IPS DF 6.9 (cell line): ENCODE measurements at places on chromosomes 7 and 10.

DNA sequence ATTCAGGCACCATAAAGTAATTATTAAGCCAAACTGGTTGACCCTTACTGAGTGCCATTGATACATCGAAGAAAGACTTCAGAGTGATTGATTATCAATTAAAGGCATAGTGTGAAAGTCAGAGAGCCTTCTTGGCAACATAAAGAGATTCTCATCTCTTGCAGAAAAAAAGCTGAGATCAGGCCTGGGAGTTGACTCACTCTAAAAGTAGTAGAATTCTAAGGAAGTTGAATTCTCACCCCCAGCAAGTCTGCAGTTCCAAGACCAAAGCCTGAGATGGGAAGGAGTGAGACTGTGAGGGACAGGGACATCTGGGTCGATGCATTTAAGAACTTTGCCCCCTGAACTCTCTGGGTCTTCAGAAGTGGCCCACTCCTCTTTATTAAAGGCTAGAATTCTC is 21.6 kb upstream of the ERCC6 start:
- no peak for DNase-seq

DNA sequence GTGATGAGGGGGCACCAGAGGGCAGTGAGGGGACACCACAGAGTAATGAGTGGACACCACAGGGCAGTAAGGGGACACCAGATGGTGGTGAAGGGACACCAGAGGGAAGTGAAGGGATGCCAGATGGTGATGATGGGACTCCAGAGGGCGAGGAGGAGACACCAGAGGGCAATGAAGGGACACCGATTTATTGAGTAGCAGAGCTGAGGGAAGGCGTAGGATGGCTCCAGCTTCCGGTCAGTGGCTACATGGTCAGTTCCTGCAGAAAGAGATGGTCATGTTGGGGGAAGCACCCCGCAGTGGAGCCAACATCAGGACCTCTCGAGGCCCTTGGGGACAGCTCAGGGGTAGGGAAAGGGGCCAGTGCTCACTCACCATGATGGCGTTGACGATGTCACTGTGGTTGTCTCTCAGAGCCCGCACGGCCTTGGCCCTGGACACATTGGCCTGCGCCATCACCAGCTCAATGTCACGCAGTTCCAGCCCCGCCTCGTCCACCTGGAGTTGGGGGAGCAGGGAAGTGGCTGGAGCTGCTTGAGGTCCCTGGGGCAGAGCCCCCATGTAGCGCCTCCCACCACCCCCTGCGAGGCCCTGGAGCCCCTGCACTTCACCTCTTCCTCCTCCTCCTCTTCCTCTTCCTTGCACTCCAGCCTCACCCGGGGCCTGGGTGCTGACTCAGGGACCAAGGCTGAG is 8.4 kb downstream of the NACAD start:
- no peak for DNase-seq

DNA sequence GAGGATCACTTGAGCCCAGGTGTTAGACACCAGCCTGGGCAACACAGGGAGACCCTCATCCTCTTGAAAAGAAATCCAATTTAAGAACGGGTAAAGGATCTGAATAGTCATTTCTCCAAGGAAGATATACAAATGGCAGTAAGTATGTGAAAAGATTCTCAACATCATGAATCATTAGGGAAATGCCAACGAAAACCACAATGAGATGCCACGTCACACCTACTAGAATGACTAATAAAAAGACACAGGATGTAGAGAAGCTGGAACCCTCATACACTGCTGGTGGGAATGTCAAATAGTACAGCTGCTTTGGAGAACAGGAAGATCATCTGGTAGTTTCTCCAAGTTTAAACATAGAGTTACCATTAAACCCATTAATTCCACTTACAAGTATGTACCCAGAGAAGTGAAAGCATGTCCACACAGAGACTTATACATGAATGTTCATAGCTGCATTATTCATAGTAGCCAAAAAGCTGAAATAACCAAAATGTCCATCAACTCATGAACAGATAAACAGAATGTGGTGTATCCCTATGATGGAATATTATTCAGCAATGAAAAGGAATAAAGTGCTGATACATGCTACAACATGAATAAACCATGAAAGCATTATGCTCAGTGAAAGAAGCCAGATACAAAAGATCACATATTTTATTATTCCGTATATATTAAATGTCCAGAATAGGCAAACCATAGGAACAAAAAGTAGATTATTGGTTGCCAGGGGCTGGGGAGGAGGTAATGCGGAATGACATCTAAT is 13.1 kb upstream of the ZMIZ2 start:
- no peak for DNase-seq

- no peak for DNase-seq
Measured at GRCh38 chr10:69445041-69445440, 6.2 kb upstream of the TSPAN15 start.

DNA sequence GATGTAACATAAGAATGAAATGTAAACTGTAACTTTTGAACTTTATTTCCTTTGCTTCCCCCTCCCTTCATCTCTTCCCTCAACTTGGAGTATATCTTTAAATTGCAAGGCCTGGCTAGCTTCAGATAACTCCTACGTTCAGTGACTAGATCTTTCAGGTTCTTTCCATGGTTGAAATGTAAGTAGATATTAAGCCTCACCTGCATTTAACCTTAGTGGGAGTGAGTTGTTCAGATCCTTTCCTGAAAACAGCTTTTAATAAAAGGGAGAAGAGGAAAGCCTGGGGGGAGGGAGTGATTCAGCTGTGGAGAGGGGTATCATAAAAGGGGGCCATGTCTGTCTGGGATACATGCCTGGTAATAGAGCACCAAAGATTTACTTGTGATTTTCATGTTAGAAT is 19.0 kb upstream of the PRPS1L1 start:
- no peak for DNase-seq

DNA sequence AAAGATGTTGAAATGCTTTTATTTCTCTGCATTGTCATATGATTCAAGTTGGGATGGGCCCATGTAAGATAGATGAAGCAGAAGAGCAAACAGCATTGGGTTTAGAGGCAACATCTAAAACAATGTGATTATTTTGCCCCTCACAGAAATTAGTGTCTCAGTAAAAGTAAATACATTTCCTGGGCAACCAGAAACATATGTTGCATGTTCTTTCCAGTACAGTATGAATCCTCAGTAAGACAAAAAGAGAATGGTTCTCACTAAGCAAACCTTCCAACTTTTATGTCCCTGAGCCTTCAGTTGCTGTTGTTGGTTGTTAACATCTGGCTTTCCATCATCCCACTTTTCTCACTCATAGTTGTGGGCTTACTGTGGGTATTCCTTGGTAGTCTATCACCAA is 222.5 kb upstream of the PRPS1L1 start:
- DNase-seq = no peak

DNA sequence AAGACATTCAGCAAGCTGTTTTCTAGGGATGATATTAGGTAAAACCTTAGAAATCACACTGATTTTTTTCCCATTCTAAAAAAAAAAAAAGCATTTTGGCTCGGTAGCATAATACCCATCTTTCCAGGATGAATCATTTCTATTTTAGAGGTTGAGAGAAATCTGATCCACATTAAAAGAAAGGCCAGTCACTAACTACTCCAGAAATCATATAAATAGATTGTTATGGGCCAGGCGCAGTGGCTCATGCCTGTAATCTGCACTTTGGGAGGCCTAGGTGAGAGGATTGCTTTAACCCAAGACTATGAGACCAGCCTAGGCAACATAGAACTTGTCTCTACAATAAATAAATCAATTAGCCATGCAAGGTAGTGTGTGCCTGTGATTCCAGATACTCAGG is 164.3 kb downstream of the BAMBI start:
- no peak for DNase-seq

DNA sequence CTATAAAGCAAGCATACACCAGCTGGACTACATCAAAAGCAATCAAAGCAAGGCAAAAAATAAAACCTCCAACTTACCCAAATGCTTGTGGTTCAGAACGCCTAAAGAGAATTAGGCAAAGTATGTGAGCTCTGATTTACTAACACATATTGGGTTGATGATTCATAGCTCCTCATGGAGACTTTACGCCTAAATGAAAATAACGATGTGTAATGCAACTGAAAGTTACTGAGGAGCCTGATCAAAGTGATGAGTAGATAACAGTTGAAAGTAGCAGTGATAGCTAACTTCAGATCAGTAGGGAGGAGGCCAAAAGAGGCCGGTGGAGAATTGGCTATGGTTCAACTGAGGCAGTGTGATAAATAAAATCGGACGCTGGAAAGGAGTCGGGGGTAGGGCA is 85.0 kb downstream of the MPP7 start:
- no peak for DNase-seq

DNA sequence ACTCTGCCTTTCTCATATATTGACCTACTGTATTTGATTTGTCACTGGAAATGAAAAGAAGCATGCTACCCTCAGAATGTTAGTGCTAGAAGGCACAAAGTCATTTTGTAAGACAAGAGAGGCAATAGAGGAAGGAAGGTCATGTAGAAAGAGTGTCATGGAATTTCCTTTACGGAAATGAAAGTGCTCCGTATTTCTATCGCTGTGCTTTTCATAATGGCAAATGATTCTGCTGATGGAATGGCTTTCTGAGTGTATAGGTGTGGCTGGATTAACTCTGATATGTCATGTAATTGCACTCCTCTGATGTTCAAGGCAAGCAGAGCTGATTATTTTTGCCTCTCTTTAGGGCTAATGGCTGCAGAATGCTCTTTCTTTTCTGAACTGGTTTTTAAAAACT is 15.5 kb upstream of the STEAP4 start:
- no peak for DNase-seq

DNA sequence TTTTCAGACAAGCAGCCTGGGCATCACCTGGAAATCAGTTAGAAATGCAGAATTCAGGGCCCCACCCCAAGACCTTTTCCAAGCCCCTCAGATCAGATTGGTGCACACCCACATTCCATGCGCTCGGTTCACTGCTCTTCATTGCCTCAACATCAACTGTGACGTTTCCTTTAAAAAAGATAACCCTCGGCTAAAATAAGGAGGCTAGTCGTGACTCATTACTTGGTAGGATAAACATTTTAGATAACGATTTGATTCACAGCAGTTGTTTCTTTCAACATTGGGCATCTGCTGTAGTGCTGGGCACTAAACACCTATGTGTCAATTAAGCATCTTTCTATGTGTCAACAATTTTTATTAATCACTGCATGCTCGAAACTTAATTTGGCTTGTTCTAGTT is 191.1 kb upstream of the LRGUK start:
- DNase-seq = no peak

GRCh38 chr10:68137171-68137570 is 27.9 kb downstream of the MYPN start:
- no peak for DNase-seq

DNA sequence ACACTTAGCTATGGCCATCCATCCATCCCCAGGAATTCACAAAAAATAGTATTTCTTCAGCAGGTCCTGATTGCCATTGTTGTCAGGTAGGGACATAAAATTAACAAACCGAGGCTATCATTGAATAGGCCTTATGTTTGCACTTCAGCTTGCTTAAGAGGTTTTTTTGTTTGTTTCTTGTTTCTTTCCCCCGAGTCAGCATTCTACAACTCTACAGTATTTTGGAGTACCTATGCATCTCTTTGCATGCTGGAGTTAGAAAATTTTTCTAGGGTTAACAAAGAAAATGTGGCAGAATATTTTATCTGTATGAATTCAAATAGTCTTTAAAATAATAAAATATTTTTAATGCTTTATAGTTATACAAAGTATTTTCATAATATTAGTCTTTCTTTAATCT is 26.3 kb downstream of the CHRM2 start:
- DNase-seq = no peak

GRCh38 chr7:28064437-28064836 is 116.2 kb downstream of the JAZF1 start:
- DNase-seq = no peak

DNA sequence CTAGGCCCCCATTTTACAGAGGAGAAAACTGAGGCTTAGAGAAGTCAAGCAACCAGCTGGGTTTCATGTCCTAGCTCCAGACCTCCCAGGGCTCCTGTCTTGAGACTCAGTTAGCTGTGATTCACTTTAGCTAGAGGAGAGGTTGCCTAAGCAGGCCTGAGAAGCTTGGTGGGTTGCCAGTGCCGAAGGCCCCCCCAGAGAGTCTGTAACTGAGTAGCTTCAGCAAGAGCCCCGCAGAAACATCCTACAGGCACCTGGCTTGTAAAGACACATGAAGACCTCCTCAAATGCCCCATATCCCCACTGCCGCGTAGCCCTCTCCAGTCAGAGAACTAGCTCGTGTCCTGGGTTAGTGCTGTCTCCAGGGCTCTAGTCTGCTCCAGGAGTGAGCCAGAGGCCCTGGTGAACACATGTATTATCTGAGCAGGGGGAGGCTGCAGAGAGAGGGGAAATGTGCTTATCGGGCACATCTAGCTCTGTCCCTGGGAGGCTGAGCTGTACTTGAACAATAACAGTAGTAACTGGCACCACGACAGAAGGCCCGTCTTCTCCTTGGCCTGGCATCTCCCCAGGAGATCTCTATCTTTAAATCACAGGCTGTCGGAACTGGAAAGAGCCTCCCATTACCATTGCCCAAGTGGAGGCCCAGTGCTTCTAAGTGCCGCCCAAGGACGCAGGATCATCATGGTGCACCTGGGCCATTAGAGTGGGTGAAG is 28.9 kb downstream of the UNC5B start:
- no peak for DNase-seq

DNA sequence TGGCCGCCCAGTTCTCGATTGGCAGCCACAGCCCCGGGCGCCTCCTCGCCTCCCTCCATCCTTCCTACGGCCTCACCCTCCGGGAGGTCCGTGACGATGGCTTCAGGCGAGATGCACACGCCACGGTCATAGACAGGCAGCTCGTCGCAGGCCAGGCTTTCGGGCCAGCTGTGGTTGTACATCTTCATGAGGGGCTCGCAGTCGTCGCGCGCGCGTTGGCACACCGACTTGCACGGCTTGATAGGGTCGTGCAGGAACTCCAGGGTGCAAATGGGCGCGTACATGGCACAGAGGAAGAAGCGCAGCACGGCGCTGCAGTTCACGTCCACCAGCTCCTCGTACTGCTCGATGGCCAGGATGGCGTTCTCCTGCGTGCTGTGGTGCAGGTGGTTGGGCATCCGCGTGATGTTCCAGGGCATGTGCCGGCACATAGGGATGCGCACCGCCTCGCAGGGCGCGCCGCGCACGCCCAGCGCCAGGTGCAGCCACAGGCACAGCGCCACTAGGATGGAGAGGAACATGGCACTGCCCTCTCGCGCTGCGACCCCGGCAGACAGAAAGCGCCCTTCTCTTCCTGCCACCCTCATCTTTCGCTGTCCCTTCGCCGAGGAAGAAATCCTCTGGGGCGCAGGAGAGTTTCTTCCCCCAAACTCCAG is 472 bp downstream of the SFRP4 start:
- DNase-seq = no peak

DNA sequence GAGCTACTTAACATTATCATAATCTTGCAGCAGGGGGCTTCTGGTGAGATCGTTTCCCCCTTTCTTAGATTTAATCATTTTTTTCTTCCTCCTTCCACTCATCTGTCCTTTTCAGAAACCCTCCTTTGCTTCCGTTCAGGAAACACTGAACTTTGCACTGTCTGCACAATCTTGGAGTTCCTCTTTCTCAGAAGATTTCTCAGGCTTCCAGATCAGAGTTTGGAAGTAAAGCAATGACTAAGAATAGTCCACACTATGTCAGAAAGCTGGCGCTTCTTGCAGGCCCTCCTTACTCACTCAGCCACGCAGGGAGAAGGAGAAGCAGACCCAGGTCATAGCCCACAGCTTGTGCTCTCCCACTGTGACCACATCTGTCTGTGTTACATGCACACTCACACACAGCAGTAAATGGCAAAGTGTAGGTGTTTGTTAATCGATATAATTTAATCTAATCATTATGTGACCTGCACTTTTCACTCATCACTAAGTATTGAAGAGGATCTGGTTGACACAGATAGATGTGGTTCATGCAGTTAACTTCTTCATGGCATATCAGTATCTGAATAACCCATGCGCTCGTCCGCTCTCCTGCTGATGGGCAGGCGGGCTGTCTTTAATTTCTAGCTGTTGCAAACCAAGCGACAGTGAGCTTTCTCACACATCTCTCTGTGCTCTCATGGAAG is 30.2 kb downstream of the ALOX5 start:
- DNase-seq = no peak
